Stimulated activated CD4-positive, alpha-beta T cell treated with anti-CD3 and anti-CD28 coated beads, Interleukin-12 subunit alpha, Interleukin-12 subunit beta, amount 100 ng/mL, for 4 hours (primary cell): ENCODE measurements at places on chromosomes 6 and 20.
A peak's percentile ranks its signal among the peaks of the same experiment; 100 is the strongest.

DNA sequence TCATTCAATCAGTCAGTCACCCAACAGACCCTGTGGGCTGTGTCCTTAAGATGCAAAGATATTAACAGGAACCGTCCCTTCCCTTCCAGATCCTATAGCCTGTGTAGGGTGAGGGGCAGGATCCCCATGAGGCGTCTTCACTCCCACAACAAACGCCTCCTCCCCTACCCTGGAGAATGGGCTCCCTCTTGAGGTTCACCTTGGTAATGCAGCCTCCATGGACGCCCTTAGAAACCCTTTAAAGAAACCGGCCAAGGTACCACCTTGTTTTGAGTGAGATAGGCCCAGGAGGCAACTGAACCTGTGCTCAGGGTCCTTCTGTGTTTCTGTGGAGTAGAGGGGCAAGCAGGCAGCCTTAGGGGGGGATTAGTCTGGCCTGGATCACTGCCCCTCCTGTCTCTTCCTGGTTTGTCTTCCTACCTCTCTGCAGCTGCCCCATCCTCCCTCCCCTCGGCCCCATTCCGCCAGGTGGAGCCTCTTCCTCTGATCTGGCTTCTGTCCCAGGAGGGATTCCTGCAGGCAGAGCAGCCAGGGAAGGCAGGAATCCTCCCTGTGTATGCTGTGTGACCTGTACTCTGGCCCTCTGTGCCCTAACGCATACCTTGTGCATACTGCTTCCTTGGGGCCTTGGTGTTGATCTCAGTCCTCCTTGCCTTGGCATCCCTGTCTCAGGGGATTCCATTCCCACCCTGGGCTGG is 6.6 kb upstream of the GUCA1A start:
- DNase-seq: peak; percentile 75

GRCh38 chr20:20343932-20344331 is 24.0 kb upstream of the INSM1 start:
- DNase-seq: no peak

DNA sequence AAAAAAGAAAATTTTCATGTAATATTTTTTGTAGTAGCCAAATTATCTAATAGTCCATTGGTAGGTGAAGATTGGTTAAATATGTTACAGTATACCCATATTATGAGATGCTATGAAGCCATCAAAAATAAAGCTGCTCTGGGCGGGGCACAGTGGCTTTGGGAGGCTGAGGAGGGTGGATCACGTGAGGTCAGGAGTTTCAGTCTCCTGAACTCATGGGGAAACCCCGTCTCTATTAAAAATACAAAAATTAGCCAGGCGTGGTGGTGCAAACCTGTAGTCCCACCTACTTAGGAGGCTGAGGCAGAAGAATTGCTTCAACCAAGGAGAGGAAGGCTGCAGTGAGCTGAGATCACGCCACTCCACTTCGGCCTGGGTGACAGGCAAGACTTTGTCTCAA is 360.5 kb downstream of the KIF16B start:
- no peak for DNase-seq

- no peak for DNase-seq
These were observed 441.8 kb upstream of the DEFB115 start for GRCh38 chr20:30815577-30816181.

DNA sequence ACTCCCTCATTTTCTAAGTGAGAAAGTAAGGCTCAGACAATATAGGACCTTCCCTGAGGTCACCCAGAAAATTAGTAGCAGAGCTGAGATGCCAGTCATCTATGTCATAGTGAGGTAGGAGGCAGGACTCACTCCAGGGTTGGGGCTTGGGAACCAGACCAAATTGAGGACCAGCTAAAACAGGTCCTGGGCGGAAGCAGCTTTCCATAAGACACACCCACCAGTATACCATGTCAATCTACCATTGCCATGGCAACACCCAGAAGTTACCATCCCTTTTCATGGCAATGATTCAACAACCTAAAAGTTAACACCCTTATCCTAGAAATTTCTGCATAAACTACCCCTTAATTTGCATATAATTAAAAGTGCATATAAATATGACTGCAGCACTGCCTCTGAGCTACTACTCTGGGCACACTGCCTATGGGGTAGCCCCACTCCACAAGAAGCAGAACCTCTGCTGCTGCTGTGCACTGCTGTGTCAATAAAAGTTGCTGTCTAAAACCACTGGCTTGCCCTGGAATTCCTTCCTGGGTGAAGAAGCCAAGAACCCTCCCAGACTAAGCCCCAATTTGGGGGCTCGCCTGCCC is 30.3 kb upstream of the OCSTAMP start:
- DNase-seq: no peak

- no peak for DNase-seq
These were observed 140.3 kb downstream of the DLL1 start for GRCh38 chr6:170150590-170150945.

DNA sequence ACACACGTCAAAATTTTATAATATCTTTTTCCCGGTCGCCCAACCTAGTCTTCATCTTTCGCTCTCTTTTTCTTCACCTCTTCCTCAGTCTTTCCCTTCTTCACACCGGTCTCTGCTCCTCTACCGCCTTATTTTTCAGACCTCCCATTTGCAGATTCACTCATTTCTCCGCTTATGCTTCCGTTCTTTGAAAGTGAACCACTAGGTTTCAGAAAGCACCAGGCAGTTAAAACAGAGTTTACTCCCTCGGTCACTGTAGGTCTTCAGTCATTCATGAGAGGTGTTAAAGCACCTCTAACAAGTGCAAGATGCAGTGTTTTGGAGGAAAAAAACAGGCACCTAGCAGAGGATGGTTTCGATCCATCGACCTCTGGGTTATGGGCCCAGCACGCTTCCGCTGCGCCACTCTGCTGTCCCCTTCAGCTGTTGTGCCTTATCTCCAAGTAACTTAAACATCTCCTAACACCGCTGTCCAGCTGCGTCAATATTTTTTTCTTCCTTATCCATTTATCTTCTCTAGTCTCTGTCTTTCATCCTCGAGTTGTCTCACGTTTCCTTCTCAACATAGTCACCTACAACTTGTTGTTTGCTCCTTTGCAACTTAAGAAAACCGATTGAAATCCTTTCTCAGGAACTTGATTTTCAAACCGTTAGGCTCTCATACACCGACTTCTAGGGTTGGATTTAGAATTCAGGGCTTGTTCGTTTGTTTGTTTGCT is 119.7 kb upstream of the ZNF184 start:
- peak; percentile 17 for DNase-seq

GRCh38 chr6:33410711-33411631 is at the start of gene PHF1:
Gene PHF1 (plus strand): TSS chr6:33411014. CDS start chr6:33412264, 1,250 bp downstream.
- DNase-seq: peak; percentile 75

GRCh38 chr6:136764517-136764993 is 27.7 kb downstream of the MAP3K5 start:
- DNase-seq: no peak

- DNase-seq: no peak
These were observed 7.0 kb upstream of the CDK19 start for GRCh38 chr6:110822249-110822648.

GRCh38 chr6:114344246-114344970 is 1.6 kb upstream of the HS3ST5 start:
- DNase-seq: no peak

DNA sequence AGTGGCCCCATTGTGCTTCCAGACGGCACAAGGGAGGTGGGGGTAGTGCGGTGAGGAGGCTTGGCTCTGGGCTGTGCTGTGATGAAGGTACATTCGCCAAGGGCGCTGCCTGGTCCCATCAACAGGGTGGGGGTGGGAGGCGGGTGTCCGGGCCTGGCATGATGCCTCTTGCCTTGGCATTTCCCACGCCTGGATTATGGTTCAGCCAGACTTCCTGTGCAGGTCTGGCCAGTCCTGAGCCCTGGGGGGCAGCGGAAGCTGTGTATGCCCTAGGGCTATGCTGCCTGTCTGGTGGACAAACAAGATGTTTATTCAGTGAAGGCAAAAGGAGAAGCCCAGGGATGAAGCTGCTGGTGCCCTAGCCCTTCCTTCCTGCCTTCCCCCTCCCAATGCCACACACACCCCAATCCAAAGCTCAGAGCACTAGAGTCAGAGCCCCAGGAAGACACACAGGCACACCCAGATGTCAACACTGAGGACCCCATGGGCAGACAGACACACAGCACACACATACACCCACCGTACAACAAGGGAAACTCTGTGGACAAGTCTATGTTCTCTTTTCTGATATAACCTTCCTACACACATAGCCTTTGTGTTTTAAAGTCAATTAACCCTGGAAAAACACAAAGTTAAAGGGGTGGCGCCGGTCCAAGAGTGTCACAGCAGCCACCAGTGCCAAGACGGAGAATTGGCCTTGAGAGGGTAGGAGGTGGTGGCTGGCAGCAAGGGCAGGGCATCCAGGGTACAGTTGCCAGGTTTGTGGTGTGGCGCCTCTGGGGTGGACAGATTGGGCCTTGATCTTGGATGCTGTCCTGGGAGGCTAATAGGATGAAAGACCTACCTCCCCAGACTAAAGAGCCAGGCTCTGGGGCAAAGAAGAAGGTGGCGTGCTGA is 54.7 kb upstream of the SAYSD1 start:
- DNase-seq: no peak

GRCh38 chr6:5958921-5959320 is 47.8 kb downstream of the NRN1 start:
- no peak for DNase-seq

- DNase-seq: no peak
These were observed 149.4 kb upstream of the BMP2 start for GRCh38 chr20:6618051-6618450.

- no peak for DNase-seq
These were observed 19.5 kb downstream of the GSTA4 start for GRCh38 chr6:52975580-52975979.

DNA sequence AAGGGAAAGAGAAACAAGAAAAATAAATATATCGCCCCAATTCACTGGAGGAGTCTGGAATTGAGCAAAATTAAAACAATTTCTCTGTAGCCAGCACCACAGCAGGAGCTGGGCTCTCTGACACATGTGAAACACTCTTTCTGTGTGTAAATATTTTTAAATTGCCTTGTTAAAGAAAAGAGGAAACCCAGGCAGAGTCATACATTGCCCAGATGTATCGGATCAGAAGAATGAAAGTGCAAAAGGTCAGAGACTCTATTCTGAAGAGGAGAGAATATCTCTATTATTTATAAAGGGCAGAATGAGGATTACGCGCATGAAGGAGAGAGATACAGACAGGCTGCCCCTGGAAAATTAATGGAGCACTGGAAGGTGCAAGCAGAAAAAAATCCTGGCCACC is 127.0 kb upstream of the MAN1A1 start:
- DNase-seq: no peak

DNA sequence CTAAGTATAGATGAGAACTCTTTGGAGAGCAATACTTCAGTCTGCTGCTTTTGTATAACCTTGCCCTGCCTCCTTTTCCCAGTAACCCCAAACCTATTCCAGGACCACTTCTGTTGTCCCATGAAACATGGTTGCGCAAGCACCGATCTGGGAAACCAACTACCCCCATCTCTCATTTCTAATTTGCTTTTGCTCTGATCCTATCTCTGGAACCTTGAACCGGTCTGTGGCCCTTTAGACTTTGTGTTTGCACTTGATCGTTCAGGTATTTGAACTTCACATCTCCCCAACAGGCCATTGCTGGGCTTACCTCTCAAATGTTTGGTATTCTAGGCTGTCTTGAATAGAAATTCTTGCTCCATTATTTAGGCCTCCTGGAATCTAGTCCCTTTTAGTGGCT is 25.0 kb downstream of the L3MBTL3 start:
- DNase-seq: no peak

DNA sequence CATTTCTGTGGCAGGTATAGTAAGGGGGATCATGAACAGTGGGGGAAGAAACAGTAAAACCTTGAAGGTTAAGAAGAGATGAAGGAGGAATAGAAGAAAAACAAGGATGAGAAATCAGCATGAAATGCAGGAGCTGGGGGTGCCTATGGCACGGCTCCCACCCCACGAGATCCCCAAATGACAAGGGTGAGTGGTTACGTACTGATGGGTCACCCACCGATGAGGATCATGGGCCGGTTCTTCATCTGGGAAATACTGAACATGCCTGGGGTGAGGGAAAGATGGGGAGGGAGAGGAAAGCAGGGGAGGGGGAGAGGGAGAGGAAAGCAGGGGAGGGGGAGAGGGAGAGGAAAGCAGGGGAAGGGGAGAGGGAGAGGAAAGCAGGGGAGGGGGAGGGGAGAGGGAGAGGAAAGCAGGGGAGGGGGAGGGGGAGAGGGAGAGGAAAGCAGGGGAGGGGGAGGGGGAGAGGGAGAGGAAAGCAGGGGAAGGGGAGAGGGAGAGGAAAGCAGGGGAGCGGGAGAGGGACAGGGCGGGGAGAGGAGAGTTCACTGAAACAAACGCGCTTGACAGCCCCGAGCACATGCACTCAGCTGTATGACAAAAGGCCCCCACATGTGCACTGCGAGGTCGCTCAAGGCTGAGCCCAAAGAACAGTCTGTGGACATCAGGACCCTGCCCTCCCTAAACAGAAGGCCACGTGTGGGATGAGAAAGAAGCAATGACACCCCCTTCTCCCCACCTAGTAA is 25.3 kb downstream of the MOCS1 start:
- no peak for DNase-seq

- DNase-seq: no peak
These were observed 76.1 kb downstream of the IRF4 start for GRCh38 chr6:467671-468082.

DNA sequence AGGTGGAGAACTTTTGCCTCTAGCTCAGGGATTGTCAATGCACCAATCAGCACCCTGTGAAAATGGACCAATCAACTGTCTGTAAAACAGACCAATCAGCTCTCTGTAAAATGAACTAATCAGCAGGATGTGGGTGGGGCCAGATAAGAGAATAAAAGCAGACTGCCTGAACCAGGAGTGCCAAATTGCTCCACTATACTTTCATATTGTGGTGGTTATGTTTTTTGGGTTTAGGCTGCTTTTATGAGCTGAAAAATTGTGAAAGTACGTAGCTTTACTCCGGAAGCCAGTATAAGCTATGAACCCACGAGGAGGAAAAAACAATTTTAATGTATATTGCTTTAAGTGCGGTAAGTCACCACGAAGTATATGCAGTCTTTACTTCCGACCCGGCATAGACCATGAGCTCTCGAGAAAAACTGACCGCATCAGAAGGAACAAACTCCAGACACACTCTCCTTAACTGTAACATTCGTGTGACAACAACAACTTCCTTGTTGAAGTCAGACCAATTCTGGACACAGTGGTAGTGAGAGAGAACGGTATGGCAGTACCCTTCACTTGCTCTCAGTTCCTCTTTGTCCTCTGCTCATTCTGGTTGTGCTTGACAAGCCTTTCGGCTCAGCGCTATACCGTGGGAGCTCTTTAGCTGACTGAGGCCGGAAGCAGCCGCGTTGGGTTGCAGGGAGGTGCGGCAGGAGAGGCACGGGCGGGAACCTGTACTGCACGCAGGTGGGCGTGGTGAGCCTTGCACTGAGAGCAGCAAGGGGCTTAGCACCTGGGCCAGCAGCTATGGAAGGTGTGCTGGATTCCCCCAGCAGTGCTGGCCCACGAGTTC is 81.9 kb upstream of the E2F3 start:
- DNase-seq: peak; percentile 60

GRCh38 chr6:104357928-104358327 is 501.8 kb downstream of the HACE1 start:
- no peak for DNase-seq

- no peak for DNase-seq
These were observed 2.0 kb downstream of the FOXQ1 start for GRCh38 chr6:1313767-1314503.

- DNase-seq: no peak
These were observed 187.6 kb downstream of the CD83 start for GRCh38 chr6:14305131-14305530.

- no peak for DNase-seq
These were observed 190.8 kb upstream of the NOX3 start for GRCh38 chr6:155646443-155646842.
